ENCODE measurements at places on chromosomes 2 and 18.

- no peak for DNase-seq
Measured at GRCh38 chr2:48912110-48912509, 156.6 kb upstream of the LHCGR start.

DNA sequence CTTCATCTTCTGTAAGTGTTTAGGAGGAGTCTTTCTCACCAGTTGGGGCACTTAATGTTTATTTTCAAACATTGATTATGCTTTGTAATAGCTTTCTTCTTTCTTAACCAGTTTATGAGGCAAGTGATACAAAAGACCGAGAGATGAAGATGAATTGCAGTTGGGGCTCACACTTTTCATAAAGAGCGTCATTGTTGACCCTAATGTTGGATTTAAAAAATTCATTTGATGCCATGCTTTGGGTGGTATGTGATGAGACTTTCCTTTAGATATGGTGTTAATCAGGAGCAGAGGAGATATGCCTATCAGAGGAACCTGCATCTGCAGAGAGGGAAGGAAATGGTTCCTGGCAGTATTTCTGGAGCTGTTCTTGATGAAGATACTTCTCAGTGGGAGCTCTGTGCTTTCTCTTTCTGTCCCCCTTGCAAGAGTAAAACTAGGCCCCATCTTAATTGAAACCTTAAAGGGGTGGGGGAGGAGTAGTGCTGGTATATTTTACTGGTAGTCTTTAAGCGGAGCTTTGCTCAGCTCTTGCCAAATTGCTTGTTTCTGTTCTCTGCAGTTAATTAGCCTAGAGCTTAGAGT is 2.3 kb downstream of the EML4 start:
- DNase-seq = no peak

DNA sequence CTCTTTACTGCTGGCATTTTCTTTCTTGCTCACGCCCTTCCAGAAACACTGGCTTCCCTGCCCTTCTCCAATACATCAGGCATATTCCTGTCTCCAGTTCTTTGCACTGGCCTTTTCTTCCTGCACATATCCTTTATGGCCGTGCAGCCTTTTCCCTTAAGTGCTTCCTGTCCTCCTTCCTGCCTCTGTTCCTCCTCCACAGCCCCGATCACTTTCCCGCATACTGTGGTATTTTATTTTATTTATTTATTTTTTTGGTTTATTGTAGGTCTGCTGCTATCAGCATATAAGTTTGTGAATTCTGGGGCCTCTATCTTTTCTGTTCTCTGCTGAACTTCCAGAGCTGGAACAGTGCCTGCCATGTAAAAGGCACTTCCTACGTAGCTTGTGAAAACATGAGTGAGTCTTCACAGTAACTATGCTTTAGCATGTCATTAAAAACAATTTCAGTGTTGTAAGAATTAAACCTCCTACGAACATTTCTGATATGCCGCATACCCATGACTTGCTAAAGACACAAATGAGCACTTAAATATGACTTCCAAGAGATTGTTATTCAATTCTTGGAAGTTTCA is 289.1 kb downstream of the TRIB2 start:
- no peak for DNase-seq

- DNase-seq = no peak
Measured at GRCh38 chr2:213122725-213123124, 28.7 kb downstream of the IKZF2 start.

DNA sequence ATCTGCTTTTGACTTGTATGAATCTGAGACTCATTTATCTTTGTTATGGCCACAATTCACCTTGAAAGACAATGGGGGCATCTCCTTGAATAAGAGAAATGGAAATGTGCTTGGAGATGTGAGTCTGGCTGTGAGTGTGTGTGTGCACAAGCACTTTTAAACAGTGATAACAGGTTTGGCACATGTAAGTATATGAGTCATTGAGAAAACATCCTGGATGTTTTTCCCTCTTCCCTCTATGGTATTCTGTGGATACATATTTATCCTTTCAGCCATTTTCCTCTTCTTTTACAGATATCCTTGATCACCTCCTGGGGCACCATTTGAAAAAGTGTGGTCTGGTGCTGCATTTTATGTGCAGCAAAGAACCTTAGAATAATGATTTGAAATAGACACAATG is 317.3 kb upstream of the THUMPD2 start:
- DNase-seq = no peak

DNA sequence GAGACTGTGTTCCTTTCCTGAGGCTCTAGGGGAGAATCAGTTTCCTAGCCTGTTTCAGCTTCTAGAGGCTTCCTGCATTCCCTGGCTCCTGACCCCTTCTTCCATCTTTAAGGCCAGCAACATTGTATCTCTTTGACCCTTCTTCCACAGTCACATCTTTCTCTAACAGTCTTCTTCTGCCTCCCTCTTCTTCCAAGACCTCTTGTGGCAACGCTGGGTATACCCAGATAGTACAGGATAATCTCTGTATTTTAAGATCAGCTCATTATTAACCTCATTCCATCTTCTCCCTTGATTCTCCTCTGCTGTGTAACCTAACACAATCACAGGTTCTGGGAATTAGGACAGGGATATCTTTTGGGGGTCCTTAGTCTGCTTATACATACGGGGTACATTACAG is 8.9 kb upstream of the MYL12A start:
- no peak for DNase-seq

DNA sequence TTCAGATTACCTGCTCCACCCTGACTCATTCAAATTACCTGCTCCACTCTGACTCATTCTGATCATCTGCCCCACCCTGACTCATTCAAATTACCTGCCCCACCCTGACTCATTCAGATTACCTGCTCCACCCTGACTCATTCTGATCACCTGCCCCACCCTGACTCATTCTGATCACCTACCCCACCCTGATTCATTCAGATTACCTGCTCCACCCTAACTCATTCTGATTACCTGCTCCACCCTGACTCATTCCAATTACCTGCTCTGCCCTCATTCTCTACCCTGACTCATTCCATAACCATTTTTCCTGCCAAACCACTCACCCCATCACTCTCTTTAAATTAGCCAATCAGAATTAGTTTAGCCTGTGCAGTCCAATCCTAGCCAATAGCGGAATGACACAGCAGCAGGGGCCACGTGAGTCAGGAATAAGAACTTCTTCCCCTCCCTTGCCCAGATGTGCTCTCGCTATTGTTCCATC is 26.2 kb downstream of the CFAP53 start:
- DNase-seq = no peak

- DNase-seq = no peak
Measured at GRCh38 chr2:136045835-136046570, 60.6 kb upstream of the DARS1 start.

GRCh38 chr2:57855212-57855611 is 191.4 kb upstream of the VRK2 start:
- DNase-seq = no peak

DNA sequence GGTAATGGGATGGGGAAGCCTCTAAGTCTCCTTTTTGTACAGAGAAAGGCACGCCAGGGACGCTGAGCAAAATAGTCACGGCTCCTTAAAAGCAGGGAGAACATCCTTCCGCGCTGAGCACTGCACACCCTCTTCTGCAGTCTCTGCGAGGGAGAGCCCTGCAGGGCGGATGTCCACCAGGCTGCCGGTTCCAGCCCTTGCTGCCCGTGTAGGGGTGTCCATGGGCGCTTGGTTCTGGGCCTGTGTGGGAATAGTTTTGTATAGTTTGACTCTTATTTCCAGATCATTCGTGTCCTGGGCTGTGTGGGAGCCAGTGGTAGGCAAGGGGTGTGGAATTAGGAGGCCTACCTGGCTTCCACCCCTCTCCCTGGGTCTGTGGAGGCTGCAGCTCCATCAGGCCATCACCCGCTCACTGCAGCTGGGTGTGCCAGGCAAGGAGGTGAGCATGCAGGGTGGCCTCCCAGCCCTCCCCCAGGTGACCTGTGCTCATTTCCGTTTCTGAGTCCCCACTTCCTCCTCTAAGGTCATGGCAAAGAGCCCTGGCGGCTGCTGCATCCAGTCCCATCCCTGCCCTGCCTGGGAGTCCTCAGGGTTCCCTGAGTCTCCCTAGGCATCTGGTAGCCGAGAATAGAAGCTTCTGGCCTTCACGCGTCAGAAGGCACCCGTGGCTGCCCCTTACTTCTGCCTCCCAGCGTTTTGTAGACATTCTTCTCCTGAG is 202.6 kb downstream of the LDLRAD4 start:
- peak; percentile 49 for DNase-seq

- no peak for DNase-seq
Measured at GRCh38 chr2:85734942-85735608, 18.7 kb upstream of the ATOH8 start.

GRCh38 chr2:111951486-111951885 is 53.1 kb downstream of the MERTK start:
- no peak for DNase-seq

DNA sequence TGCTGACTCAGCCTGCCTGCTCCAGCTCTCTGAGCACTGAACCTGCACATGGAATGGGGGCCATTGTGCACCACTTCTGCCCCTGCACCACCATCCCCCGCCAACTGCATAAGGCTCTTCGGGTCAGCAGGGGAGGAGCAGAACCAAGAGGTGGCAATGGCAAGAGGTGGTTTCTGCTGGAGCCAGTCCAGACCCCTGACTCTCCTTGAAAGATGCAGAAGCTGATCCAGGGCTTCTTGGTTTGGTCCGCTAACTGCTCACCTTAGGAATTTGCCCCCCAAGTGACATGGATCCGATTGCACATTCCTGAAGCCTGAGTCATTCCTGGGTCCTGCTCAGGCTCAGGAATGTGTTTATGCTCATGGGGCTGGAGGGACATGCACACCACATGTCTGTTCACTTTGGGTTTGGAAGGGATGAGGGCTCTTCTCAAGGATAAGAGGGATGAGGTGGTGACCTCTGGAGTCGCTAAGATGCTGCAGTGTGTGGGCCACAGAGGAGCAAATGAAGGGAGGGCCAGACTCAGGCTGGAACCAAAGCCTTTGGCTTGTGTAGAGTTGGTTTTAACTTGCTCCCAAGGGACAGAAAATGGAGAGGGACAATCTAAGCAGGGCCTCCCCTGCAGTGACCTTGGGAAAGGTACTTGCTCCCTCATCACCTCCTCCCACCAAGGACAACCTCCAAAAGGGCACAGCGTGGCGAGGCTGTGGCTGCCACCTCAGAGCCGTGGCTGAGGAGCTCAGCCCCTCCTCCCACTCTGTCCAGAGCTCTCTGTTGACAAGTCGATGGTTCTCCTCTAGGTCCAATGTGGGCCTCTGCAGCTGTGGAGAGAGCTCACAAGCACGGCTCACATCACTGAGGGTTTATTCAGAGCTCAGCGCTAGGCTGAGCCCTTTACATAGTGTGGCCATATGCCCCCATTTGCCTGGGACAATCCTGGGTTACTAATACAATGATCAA is 66.2 kb downstream of the HS1BP3 start:
- DNase-seq = peak; percentile 88

GRCh38 chr2:236209535-236209934 is 41.3 kb upstream of the GBX2 start:
- DNase-seq = no peak
